ENCODE measurements at places on chromosomes 1 and 21.

DNA sequence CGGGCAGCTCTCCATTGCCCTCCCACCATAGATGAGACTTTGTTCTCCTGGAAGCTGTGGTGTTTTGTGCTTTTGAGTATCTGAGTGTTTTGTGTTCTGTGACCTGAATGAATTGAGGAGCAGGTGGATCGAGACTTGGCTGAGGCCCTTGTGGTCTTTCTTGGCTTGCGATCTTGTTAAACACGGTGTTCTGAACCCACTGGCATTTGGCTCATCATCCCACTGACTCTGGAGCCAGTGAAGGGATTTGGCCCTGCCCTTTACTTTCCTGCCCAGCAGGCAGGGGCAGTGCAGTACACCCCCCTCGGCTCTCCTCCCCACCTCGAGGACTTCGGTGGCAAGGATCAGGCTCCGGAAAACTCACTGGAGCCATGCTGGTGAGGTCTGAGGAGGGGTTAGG, 30.6 kb downstream of the PKNOX1 start:
- no peak for DNase-seq

DNA sequence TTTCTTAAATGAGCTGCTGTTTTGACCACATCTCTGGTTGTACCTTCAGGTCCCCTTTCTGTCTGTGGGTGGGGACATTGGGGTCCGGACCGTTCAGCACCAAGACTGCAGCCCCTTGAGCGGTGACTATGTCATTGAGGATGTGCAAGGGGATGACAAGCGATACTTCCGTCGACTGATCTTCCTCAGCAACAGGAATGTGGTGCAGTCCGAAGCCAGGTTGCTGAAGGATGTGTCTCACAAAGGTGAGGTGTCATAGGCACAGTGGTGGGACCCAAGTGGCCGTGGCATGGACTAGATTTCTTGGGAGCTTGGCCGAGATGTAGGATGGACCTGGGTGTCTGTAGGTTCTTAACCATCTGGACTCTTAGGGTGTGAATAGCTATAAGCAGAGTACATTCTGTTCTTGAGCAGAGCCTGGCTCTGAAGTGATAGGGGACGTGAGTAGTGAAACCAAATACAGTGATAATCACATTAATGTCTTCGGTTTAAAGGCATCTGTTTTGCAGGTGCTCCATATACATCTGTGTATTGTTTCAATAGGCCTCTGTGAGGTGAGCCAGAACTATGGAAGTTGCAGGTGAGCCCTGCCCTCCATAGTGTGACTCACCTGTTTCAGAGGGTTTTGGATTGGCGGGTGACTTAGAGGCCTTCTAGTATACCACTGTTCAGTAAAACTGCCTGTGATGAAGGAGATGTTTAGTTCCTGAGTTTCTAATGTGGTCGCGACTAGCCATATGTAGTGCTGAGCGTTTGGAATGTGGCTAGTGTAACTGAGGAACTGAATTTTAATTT, 6.4 kb downstream of the METTL13 start:
- no peak for DNase-seq

DNA sequence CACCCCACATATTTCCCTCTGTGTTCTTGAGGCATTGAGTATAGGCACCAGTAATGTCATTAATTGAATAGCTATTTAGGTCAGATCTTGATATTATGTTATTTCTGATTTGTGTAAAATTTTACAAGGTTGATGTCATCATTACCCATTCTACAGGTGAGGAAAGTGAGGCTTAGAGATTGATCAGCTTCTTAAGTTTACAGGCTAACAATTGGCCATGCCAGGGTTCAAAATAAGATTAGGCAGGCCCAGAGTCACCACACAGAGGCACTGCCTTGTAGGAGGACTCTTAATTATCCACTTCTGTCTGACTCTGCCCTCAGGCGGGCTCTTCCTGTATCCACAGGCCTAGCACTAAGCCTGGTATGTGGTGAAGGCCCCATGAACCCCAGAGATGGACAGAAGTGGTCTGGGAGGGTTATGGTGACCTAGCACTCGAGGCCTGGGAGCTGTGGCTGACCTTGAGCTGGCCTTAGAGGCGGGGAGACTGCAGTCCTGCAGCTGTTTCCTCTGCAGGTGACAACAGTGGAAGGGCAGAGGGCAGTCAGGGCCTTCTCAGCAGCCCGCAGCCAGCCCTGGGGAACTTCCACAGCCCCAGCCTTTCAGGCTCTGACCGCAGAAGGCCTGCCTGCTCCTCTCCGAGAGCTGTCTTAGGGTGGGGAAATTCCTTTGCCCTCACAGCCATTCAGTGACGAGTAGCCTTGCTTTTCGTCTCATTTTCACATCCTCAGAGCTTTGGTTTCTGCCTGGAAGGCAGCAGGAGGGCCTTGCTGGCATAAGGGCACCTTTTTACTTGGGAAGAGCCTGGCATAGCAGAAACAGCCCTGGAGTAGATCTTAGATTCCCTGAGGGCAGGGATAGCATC, 12.2 kb downstream of the ZDHHC18 start:
- peak; percentile 65 for DNase-seq

DNA sequence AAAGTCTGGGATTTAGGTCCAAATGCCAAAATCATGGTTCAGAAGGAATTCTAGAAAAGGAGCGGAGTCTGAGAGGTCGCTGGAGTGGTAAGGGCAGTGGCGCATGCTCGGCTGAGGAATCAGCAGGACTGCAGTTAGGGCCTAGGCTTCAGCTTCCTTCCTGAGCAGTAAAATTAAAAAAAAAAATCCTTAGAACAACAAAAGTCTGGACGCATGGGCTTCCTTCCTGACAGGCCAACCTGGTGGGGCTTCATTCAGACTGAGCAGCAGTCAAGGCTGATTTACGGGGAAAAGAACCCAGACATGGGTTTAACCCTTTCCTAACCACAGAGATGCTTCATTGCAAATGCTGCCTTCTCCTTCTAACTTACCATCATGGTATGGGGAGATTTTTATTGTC, 17.1 kb downstream of the RNF220 start:
- no peak for DNase-seq

GRCh38 chr1:212691561-212692071, 8.0 kb downstream of the BATF3 start:
- no peak for DNase-seq

DNA sequence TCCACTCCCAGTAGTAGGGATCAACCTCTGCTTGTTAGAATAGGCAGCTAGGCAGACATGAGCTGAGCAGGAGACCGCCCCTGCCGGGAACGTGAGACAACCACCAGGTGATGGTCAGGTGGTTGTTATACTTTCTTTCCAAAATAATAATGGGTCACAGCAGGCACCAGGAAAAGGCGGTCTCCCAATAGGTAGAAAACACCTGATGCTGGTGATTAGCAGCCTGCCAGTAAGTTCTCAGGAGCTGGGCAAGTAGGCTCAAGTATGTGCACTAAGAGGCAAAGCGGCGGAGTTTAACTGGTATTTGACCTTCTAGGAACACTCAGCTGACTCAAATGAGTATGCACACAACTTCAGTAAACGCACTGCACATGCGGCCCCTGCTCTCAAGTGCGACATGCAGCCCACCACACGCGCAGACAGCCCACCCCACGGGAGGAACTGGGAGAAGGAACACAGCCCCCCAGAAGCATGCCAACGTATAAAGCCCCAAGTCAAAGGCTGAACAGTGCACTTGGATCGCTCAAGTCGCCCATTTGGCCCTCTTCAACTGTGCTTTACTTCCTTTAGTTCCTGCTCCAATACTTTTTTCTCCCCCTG, 80.0 kb downstream of the DESI2 start:
- DNase-seq = no peak

DNA sequence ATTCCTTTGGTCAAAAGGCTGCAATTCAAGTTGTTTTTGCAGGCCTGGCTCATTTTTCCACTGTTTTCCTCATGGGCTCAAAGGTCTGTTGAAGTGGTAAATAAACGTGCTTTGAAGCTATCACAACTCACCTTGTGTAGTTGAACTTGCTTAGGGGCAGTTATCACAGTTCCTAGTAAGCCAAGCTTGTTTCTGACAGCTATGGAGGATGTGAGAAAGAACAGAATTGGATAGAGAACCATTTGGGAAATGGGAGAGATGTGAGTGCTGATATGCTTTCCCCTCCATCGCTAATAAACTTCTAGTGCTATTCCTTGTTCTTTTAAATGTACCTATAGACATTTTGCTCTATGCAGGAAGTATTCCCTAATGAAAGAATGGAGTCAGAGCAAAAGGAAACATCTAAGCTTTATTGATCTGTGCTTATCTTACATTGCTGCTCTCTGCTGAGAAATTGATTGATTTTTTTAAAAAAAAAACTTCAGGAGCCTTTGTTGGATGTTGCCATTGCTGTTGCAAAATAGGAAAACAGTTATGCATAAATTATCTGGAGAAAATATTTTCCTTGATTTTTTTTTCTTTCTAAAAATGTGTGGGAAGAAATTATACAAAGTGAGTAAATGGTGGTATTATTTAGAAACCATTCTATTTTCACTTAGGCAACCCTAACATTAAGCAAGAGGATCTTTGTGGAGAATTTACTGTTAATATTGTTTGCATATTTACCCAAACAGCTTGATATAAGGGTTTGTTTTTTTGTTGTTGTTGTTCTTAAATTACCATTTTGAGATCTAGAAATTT, 118.2 kb downstream of the MAGI3 start:
- no peak for DNase-seq

DNA sequence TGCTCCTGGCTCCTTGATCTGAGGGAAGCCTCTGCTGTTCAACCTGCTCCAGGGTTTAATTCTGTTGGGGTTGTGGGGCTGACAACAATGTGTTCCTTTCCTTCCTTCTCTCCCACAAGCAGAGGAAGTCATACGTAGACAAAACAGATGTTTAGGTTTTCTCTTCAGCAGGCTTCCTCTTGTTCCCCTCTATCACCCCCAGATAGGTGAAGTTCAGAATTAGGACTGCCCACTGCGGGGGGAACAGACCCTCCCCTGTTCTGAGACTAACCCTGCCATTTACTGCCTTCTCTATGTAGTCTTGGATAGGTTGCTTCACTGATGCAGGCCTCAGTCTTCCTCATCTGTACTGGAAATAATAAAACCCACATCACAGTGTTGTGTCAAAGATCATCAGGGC, 30.0 kb upstream of the NRDC start:
- no peak for DNase-seq

GRCh38 chr1:70112838-70113237, 92.5 kb downstream of the LRRC40 start:
- no peak for DNase-seq

Measured in T-helper 1 cell (primary cell).